HCEC 1CT (cell line): ENCODE measurements at places on chromosomes 11 and 22.

DNA sequence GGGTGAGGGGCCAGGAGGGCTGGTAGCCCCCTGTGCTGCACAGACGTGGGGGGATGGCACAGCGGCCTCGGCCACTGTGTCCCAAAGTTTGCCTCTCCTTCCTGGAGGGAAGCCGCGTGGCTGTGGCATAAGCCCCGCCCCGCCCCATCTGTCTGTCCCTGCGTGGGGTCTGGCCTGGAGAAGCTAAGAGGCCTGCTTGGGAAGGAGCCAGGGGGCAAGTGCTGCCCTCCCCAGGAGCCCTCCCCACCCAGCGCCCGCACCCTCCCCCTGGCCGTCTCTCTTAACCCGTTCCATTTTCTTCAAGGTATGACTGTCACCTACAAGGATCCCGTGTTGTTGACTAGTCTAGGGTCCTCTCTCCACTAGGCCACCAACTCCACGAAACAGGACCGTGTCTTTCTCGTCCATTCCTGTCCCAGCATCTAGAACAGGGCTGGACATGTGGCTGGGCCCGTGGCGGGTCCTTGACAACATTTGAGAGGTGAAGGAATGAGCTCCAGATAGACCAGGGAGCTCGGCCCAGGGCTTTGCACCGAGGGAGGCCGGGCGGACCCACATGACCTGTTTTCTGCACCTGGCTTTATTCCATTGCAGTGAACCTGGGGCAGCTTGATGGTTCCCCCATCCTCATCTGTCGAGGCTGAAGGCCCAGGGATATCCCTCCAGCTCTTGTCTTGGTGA, 428.0 kb downstream of the TBC1D22A start:
- no peak for DNase-seq

- DNase-seq = no peak
Measured at GRCh38 chr22:19466126-19466716, 12.8 kb downstream of the UFD1 start.

GRCh38 chr11:128039140-128040021, 548.0 kb downstream of the ETS1 start:
- peak; percentile 95 for DNase-seq

DNA sequence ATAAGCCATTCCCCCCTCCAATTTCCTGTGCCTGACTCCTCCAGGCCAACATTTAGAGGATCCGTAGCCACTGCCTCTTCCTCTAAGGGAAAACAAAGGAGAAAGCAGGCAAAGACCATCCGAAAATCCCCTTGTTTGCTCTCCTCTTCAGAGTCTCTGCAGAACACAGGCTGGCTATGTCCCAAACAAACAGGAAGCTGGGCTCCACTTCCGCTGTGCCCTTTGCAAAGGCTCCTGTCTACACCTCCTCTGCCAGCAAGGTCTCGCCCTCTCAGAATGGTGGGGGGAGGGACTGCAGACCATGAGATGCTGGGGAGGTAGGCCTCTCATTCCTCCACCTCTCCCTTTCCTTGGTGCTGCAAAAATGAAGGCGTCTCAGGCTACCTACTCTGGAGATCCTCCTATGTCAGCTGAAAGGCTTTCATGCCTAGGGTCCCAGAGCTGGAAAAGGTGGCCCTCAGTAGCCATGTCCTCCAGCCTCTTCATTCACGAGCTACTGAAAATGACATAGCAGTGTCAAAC, 596.2 kb downstream of the BUD13 start:
- no peak for DNase-seq

GRCh38 chr11:69691463-69691862, 12.4 kb downstream of the FGF19 start:
- no peak for DNase-seq

- no peak for DNase-seq
Measured at GRCh38 chr11:116851626-116852025, 14.2 kb upstream of the APOA1 start.

DNA sequence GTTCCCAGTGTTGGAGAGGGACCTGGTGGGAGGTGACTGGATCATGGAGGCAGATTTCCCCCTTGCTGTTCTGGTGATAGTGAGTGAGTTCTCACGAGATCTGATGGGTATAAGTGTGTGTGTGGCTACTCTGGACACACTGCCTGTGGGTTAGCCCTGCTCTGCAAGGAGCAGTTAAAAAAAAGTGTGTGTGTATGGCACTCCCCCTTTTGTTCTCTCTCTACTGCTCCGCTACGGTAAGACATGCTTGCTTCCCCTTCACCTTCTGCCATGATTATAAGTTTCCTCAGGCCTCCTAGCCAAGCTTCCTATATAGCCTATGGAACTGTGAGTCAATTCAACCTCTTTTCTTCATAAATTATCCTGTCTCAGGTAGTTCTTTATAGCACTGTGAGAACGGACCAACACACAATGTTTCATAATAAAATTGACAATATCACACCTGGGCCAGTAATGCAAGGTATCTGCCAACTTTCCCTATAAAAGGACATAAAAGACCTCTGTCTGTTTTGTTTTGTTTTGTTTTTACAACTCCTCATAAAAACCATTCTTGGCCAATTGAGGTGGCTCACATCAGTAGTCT, 20.2 kb downstream of the CLTCL1 start:
- no peak for DNase-seq

GRCh38 chr11:2168286-2169004, 3.2 kb downstream of the TH start:
- no peak for DNase-seq
